ENCODE measurements at places on chromosomes 13 and 19.

DNA sequence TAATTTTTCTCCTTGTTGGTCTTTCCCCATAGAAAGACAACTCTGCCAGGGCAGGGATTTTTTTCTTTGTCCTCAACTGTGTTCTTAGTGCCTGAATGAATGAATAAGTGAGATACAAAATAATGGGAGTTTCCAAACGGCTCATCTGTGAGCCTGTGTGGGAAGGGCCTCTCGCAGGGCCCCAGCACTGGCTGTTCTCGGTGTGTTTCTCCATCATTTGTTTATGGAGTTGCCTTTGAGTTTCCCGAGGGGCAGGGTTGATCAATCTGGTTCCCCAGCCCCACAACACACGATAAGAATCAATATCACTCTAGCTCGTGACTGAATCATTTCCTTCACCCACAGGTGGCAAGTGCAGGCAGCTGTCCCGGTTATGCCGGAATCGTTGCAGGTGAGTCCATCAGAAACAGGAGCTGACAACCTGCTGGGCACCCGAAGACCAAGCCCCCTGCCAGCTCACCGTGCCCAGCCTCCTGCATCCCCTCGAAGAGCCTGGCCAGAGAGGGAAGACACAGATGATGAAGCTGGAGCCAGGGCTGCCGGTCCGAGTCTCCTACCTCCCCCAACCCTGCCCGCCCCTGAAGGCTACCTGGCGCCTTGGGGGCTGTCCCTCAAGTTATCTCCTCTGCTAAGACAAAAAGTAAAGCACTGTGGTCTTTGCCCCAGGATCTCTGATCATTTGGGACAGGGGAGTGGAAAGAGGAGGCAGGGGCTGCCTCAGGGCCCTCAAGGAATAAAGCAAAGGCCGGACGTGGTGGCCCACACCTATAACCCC, 14.9 kb downstream of the FXYD5 start:
- no peak for DNase-seq

DNA sequence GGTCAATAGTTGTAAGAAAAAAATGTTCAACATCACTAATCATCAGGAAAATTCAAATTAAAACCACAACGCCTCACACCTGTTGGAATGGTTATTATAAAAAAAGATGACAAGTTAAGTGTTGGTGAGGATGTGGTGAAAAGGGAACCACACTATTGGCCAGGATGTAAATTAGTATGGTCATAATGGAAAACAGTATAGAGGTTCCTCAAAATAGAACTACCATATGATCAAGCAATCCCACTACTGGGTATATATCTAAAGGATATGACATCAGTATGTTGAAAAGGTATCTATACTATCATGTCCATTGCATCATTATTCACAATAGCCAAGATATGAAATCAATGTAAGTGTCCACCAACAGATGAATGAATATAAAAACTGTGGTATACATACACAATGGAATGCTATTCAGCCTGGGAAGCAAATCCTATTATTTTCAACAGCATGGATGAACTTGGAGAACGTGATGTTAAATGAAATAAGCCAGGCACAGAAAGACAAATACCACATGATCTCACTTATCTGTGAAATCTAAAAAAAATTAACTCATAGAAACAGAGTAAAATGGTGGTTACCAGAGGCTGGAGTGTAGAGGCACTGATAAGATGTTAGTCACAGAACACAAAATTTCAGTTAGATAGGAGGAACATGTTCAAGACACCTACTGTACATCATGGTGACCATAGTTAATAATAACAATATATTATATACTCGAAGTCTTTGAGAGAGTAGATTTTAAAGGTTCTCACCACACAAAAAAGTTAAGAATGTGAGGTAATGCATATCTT, 56.6 kb downstream of the TBC1D4 start:
- DNase-seq, result no peak

GRCh38 chr13:102226591-102226990, 175.3 kb downstream of the FGF14 start:
- no peak for DNase-seq

- no peak for DNase-seq
Measured at GRCh38 chr13:80881942-80882445, 541.1 kb upstream of the SPRY2 start.

DNA sequence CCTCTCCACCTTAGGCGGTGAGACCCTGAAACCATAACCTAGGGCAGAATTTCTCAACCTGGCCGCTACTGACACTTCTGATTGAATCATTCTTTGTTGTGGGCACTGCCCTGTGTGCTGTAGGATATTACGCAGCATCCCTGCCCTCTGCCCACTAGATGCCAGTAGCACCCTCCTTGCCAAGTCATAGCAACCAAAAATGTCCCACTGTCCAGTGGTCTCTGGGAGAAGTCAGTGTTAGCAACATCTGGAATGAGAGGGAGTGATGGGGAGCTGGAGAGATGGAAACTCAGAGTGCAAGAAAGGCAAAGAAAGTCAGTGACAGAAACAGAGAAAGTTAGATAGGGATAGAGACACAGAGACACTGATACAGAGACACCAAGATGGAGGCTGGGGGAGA, 13.6 kb downstream of the KLK4 start:
- DNase-seq, result no peak

DNA sequence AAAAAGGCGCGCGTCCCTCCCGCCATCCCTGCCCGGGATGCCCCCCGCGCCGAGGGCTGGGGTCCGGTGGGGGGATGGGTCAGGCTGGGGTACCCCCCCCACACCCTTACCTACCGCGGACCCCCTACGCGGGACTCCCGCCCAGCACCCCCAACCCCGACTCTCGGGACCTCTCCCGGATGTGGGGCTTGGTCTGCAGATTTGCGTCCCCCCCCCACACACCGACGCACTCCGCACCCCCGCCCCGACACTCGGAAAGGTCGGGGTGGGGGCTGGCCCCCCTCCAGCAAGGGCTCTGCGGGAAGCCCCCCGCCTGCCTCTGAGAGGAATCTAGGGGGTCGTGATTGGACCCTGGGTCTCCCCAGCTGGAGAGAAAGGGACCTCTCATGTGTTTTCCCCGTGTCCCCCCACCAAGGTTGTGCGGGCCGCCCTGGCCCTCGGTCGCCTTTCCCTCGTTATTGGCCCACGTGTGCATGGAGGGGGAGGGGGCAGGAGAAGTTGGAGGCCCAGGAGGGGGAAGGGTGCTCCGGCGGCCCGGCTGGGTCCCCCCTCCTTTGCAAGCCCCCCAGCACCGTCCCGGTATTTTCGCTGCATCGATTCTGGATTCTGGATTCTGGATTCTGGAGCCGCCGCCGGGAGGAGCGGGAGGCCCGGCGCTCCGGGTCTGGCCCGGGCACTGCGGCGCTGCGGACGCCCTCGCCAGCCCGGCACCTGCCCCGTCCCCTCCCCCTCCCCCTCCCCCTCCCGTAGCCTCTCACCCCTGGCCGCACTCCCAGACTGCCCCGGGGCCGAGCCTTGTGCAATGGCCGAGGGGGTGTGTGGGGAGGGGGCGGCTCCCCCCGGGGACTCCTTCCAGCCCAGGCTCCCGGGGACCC, 607 bp downstream of the NFIC start:
- DNase-seq, result peak; percentile 67

DNA sequence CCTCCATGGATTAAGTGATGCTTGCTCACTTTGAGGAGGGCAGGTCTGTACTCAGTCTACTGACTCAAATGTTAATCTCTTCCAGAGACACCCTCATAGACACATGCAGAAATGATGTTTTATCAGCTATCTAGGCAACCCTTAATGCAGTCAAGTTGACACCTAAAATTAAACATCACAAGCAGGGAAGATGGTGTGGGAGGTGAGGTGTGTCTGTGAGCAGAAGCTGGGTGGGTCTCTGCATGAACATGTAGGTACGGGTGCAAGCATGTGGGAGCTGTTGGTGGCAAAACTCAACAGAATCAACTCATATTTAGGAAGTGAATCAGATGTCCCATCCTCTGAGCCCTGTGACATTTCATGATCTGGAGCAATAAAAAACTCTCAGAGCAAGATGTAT, 249.2 kb upstream of the SGCG start:
- DNase-seq, result no peak

DNA sequence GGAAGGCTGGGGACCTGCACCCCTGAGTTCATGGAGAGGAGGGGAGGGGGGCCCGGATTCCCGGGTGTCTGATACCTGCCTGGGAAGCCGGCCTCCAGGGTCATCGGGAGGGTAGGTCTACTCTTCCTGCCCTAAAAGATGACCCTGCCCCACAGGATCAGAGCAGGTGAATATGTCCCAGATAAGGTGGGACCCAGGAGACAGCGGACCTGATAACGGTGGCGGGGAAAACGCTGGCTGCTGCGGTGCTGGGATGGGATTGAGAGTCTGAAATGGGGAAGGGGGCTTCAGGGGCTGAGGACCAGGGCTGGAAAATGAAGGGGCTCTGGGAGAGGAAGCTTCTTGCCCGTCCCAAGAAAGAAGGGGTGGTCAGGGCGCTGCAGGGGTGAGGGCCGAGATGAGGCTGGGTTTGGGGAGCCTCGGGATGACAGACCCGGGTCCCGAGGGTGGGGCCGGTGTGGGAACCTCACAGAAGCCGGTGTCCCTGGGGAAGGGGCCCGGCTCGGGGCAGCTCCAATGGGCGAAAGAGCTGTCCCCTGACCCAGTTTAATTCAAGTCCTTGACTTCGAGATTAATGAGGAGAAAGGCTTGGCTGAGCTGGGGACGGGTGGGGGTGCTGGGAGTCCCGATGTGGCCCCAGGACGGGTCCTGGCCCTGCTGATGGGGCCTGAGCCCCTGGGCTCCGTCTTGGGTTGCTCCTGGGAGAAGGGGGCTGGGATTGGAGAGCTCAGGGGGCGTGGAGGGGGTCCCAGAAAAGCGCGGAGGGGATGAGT, 823 bp downstream of the TTYH1 start:
- no peak for DNase-seq

GRCh38 chr13:46206143-46206542, 5.6 kb upstream of the LRRC63 start:
- no peak for DNase-seq

- DNase-seq, result no peak
Measured at GRCh38 chr13:88552966-88553365, 881.8 kb downstream of the SLITRK5 start.

- no peak for DNase-seq
Measured at GRCh38 chr13:102774214-102774568, 605 bp upstream of the TEX30 start.

DNA sequence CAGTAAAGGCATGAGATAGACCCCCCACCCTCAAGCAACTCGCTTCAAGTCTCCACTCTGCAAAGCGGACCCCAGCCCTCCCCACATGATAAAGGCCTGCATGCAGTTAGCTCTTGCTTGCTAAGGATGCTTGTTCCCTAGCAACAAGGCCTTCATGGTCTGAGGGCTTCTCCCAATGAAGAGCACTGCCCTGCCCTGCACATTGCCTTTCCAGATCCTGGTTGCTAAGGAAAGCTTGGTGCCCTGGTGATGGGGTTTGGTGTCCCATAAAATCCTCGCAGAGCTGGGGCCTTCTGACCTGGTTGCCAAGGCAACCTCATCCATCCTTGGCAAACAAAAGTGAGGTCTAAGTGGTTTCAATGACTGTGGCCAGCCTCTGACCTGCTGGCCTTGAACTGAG, 6.0 kb downstream of the DBP start:
- DNase-seq, result no peak

- no peak for DNase-seq
Measured at GRCh38 chr19:6378041-6378440, 2.3 kb upstream of the PSPN start.

DNA sequence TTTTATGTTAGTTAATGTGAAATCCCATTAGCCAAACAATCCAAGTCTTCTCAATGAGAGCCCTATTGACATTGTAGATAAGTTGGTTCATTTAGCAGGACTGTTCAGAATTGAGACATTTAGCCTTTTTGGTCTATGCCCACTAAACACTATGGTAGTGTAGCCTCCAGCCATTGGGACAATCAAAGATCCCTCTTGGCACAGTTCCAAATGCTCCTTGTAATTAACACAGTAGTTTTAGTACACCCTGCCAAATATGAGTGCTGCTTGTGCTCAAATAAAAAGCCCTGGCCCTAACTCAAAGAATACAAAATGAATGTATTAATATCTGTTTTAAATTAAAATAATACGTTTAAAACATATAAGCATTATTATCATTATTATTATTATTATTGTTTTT, 15.4 kb upstream of the FAM216B start:
- no peak for DNase-seq

- DNase-seq, result peak; percentile 81
Measured at GRCh38 chr13:20924758-20925394, 22.3 kb upstream of the XPO4 start.

DNA sequence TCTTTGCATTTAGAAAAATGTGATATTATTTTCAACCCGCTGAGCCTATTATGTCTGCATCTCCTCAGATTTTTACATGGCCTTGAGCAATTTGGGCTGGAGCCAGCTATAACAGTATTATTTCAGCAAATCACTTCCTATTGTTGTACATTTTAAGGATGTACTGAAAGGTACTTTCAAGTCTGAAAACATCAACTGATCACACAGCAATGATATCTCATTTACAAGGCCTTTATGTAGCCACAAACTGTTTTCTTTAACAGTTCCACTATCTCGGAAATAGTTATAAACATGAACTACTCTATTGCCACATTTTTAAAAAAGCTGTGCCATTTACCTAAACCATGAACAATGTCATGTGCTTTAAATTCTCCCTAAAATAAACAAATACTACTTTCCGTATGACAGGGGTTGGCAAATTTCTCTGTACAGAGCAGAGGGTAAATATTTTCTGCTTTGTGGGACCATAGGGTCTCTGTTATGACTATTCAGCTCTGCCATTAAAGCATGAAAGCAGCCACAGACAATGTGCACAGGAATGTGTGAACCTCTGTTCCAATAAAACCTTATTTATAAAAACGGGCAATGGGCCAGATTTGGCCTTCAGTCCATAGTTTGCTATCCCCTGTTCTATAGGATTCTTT, 560.4 kb downstream of the GPC6 start:
- no peak for DNase-seq

- no peak for DNase-seq
Measured at GRCh38 chr13:75366380-75367280, 115.3 kb downstream of the TBC1D4 start.

DNA sequence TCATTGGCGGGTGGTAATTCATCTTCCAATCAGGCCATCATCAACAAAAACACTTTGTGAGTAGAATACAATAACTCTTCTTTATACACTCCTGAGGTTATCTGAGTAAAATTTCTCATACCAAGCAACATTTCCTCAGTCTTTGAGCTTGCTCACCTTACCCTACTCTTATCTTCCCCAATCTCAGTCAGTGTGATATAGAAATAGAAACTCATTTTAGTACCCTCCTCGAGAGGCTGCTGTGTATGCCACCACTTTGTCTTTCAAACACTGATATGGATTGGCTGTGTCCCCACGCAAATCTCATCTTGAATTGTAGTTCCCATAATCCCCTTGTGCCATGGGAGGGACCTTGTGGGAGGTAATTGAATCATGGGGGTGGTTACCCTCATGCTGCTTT, 209.7 kb downstream of the RBM26 start:
- no peak for DNase-seq

GRCh38 chr13:98509271-98510155, 67.4 kb downstream of the STK24 start:
- DNase-seq, result no peak

- DNase-seq, result no peak
Measured at GRCh38 chr13:21364357-21364756, 94.7 kb downstream of the ZDHHC20 start.

DNA sequence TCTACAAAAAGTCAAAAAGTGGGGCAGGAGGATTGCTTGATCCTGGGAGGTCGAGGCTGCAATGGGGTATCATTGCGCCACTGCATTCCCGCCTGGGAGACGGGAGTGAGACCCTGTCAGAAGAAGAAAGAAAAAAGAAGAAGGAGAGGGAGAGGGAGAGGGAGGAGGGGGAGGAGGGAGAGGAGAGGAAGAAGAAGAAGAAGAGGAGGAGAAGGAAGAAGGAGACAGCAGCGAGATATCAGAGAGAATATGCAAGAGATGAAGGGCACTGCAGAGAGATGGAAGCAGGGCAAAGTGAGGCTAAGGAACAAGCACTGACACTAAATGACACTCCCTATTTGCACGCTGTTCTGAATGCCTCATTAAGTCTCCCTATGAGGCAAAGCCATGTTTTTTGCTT, 14.5 kb downstream of the CYP2F1 start:
- no peak for DNase-seq

Measured in muscle of arm (tissue), 14 donors.